Activated CD8-positive, alpha-beta memory T cell treated with anti-CD3 and anti-CD28 coated beads for 36 hours (primary cell): ENCODE measurements at places on chromosomes 16 and 17. TPM values are rescaled to one million over a fixed set of nuclear protein-coding genes. Genes with fewer than 3 reads are reported as not detected.

Gene SP6
- not detected for total RNA-seq

Gene CACNA1G
- total RNA-seq = 0.10 TPM

Gene MYCBPAP
- 1.3 TPM for total RNA-seq

Gene CDRT15
- total RNA-seq = not detected

Gene OR1F1
- not detected for total RNA-seq

Gene XAF1
- total RNA-seq = 2.7 TPM
